ENCODE measurements at places on chromosomes 4 and X. TPM values are rescaled to one million over a fixed set of nuclear protein-coding genes. Genes with fewer than 3 reads are reported as not detected.

- DNase-seq: no peak
These were observed 131.2 kb upstream of the KIT start for GRCh38 chr4:54526560-54526959.

Gene ATOH1
- not detected for total RNA-seq

Gene NRK
- not detected for total RNA-seq

- DNase-seq: peak; percentile 64
These were observed 124.2 kb upstream of the MBNL3 start for GRCh38 chrX:132612821-132613564.

GRCh38 chr4:26573389-26573794 lies 10.5 kb upstream of the TBC1D19 start:
- DNase-seq: no peak

Gene SRPK3
- not detected for total RNA-seq

Gene AIMP1
- 69.5 TPM for total RNA-seq

Gene SUPT20HL1
- 0.07 TPM for total RNA-seq

GRCh38 chrX:55818673-55819375 lies 101.3 kb downstream of the RRAGB start:
- DNase-seq: no peak

Gene TXK
- total RNA-seq: 11.2 TPM

Gene GPC4
- not detected for total RNA-seq

Gene TCEAL5
- total RNA-seq: not detected

Measured in activated CD4-positive, alpha-beta T cell treated with anti-CD3 and anti-CD28 coated beads for 36 hours (primary cell).